ENCODE measurements at places on chromosomes 1 and 21.

- no peak for DNase-seq
Measured at GRCh38 chr1:197327776-197328364, 59.8 kb downstream of the CRB1 start.

GRCh38 chr1:203072002-203072602 is 13.7 kb downstream of the MYOG start:
- no peak for DNase-seq

GRCh38 chr1:153742411-153743142 is 14.7 kb downstream of the INTS3 start:
- no peak for DNase-seq

DNA sequence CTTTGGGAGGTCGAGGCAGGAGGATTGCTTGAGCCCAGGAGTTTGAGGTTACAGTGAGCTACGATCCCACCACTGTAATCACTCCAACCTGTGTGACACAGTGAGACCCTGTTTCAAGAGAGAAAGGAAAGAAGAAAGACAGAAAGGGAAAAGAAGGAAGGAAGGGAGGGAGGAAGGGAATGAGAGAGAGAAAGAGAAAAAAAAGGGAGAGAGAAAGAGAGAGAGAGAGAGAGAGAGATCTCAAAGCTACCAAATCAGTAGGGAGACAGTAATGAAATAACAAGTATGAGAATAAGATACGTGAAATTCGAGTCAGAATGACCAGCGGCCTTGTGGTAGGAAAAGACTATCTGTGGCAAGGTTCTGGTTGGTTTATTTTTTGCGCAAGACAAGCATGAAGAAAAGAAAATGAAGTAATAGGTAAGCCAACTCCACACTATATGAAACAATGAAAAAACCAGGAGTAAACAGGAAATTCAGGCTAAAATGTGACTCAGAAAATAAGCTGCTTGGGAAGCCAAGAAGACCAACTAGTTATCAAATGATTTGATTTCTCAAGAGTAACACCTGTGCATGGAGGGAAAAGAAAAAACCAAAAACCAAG is 8.9 kb downstream of the MTF1 start:
- no peak for DNase-seq

DNA sequence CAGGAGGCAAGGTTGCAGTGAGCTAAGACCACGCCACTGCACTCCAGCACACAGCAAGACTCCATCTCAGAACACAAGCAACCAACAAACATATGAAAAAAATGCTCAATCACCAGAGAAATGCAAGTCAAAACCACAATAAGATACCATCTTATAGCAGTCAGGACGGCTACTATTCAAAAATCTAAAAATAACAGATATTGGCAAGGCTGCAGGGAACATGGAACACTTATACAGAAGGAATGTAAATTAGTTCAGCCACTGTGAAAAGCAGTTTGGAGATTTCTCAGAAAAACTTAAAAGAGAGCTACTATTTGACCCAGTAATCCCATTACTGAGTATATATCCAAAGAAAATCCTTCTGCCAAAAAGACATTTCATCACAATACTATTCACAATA is 27.6 kb upstream of the POGK start:
- no peak for DNase-seq

DNA sequence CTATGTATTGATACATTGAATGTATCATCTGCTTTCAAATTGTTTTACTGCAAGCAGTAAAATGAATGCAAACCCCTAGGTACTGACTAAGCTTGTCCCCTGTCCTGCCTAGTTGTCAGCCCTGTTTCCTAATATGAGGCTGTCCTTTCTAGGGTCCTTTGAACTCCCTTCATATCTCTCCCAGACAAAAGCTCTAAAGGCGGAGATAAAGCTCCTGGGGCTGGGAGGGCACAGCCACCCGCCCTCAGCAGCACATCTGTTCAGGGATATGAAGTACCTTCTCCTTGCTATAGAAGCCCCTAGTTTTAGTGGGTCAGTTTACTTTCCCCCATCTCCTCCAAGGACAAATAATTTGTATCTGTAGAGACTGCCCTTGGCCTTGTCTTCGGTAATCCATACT is 93.1 kb upstream of the ETS2 start:
- no peak for DNase-seq

GRCh38 chr1:116147972-116148371 is 36.8 kb downstream of the MAB21L3 start:
- DNase-seq, result no peak

- DNase-seq, result no peak
Measured at GRCh38 chr1:99669821-99670220, 23.9 kb downstream of the PALMD start.

GRCh38 chr1:77950873-77951272 is 28.0 kb downstream of the FUBP1 start:
- no peak for DNase-seq
